CD4-positive, alpha-beta T cell treated with Interleukin-6 for 4 hours (primary cell): ENCODE measurements at places on chromosomes 3 and 15.

- DNase-seq = no peak
These were observed 23.1 kb upstream of the ANKRD28 start for GRCh38 chr3:15820911-15821310.

DNA sequence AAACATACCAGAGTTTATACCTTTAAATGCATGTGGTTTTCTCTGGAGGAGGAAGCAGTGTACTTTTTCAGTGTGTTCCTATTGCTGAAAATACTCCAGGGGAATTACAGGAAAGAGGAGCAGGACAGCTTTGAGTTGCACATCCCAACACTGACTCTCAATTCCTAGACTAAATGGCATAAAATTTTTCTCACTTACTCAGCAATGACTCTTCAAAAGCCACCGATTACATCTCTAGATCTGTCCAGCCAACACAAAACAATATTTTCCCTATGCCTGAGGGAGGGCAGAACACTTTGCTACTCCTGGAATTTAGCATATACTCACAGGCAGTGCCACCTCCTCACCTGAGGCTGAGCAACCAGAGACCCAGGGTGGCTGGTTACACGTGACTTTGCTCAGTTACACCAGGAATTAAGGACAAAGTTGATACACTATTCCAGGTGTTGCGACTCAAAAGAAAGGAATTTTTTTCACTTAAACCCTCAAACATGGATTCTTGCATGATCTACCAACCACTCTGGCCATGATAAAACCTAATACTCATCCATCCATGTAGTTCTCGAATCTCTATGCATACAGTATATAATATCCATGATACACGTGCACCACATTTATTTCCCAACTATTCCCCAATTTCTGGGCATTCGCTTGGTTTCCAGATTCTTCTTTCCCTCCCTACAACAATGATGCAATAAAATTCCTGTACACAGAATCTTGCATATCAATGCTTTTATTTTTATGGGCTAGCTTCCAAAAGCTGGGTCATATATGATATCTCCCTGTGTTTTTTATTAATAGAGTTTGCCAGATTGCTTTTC, 194.6 kb downstream of the THRB start:
- no peak for DNase-seq

GRCh38 chr15:67724691-67725375, 100.5 kb upstream of the SKOR1 start:
- DNase-seq = no peak

DNA sequence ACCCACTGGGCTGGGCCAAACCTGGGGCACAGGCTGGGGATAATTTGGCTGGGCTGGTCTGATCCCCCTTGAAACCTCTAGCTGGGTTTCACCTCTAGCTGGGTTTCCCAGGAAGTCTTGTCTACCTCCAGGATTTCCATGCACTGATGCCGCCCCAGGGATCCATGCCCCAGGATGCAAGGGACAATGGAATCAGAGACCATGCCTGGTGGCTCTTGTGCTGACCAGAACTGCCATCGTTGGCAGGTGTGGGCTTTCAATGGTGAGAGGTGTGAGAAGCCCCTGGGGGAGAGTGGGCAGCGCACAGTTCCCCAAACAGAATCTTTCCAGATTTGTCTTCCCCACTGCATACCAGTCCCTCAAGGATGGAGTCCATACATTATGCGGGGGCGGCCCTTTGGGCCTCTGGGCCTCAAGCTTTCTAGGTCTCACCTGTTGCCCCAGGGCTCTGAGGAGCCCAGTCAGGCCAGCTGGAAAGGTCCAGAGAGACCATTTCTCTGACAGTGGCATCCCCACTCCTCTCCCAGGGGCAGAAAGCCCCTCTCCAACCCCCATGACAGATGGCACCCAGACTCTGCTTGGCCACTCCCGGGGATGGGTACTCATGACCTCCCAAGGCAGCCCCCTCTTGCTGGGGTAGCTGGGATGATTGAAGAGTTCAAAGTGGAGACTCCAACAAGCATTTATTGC, 35.4 kb downstream of the EPHB3 start:
- DNase-seq = no peak

GRCh38 chr3:169509359-169509758, 154.2 kb downstream of the MECOM start:
- no peak for DNase-seq

- DNase-seq = peak; percentile 35
These were observed 3.5 kb downstream of the FURIN start for GRCh38 chr15:90871716-90872485.

- no peak for DNase-seq
These were observed 42.6 kb downstream of the ADAMTS9 start for GRCh38 chr3:64645243-64645642.

- DNase-seq = no peak
These were observed 8.8 kb downstream of the STOML1 start for GRCh38 chr15:73983211-73983727.

- DNase-seq = no peak
These were observed 21.3 kb upstream of the GATM start for GRCh38 chr15:45399381-45400212.

DNA sequence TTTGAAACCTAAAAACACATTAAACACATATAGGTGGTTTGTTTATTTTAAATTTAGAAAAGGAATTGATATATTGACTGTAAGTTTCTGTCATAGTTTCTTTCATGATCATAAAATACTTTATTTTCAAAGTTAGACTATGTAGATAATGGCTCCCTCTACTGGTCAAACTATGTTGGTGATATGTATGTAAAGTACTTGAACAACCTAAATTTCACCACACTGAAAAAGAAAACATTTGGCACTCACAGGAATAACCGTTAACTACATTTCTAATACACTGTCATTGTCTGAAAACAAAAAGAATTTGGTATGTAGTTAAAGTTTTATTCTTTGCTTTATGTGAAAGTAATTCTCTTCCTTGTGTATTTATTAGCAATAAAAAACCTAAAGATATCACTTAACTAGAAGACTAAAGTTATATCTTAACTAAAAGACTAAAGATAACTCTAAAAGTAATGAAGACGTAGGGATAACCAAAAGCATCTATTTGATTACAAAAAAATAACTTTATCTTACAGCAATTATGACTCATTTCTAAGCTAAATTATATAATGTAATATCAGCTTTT, 427.5 kb downstream of the VGLL3 start:
- DNase-seq = no peak

DNA sequence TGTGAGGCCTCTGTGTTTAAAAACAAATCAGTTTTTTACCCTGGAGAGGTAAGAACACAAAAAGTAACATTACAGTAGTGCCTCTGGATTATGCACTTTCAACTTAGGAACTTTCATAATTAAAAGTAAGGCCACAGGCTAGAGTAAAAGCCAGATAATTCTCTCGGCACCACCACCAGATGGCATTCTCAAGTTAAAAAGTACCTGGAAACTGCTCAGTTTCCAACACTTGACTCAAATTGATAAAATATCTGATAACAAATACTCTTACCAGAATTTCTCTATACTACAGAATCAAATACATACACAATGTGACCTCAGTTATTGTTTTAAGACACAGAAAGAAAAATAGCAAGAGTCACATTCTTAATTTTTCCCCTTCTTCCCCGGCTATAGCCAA, 19.9 kb downstream of the SPICE1 start:
- DNase-seq = peak; percentile 60

DNA sequence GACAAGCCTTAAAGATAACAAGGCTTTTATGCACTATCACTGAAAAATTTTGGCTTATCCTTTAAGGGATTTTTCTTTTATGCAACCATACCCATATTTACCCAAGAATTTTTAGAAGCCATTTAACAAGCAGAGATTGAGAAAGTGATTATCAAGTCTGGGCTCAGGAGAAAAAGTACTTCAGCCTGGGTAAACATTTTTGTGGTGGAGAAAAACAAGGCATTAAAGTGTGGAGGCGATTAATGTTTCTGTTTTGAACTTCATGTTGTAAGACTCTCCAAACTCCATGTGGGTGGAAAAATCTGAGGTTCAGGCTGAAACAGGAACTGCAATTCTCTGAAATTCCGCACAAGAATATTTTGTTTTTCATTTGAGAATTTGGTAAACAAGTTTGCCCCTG, 260.4 kb upstream of the KCNMB2 start:
- no peak for DNase-seq

- no peak for DNase-seq
These were observed 17.0 kb downstream of the MAP6D1 start for GRCh38 chr3:183808355-183808754.

GRCh38 chr3:42871592-42872196, 4.0 kb downstream of the CYP8B1 start:
- no peak for DNase-seq

- no peak for DNase-seq
These were observed 8.3 kb downstream of the CCDC13 start for GRCh38 chr3:42764561-42765295.

GRCh38 chr3:40502034-40502433, 3.8 kb upstream of the ZNF620 start:
- no peak for DNase-seq

GRCh38 chr3:4731543-4732111, 238.5 kb downstream of the ITPR1 start:
- DNase-seq = no peak

GRCh38 chr3:14344351-14344750, 58.1 kb upstream of the SLC6A6 start:
- no peak for DNase-seq

GRCh38 chr15:67854358-67854757, 14.5 kb upstream of the RNU6-1 start:
- DNase-seq = no peak

DNA sequence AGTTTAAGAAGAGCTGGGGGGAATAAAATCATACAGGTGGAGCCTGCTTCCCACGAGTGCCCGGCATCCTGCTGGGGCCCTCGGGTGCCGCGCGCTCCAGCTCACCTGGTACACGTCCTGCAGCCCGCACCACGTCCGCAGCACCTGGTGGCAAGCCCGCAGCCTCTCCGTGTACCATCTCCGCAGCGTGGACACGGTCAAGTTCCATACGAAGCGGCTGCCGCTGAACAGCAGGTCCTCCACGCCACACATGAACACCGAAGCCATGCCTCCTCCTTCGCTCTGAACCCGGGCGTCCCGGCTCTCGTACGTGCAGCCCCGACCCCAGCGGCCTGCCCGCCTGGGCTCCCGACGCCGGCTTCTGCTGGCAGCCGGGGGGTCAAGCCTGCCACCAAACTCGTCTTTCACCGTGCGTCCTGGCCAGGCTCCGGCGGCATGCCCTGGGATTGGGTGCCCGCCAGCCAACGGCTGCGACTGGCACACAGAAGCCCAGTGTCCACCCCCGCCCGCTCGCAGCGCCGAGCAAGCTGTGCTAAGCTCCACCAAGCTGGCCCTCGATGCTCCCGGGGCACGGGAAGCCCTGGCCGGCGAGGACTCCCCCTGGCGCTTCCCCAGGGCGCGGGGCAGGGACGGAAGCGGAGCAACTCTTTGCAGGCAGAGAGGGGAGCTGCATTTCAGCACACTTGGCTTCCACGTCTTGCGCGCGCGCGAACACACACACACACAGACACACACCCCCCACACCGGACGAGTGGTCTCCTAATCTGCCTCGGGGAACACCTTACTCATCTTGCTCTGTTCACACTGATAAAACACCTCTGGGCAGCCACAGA, at the start of gene FRMD4B:
TSS of gene FRMD4B (minus strand) at position 366 of the 833 bp plus-strand sequence. CDS start at position 267, 99 bp downstream.
- peak; percentile 2 for DNase-seq

GRCh38 chr15:66719471-66719870, 17.4 kb downstream of the SMAD6 start:
- no peak for DNase-seq

- DNase-seq = no peak
These were observed 109.4 kb downstream of the ATG7 start for GRCh38 chr3:11381563-11381962.

- DNase-seq = peak; percentile 3
These were observed 21.8 kb downstream of the MRPS11 start for GRCh38 chr15:88489321-88489720.

DNA sequence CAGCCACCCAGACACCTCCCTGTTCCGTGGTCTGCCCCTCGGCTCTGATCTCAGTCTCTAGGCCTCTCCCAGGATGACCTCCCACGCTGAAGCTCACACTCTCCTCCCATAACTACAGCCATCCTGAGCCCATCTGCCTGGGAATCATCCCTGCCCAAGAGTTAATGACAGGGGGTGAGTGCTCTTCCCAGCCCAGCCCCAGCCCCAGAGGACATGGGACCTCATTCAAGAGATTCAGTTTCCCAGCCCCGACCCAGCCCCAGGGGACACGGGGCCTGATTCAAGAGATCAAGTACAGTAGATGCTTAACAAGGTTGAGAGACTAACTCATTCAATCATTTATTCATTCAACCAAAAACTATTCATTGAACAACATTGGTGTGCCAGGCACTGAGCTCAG, 272.0 kb downstream of the XXYLT1 start:
- no peak for DNase-seq

- no peak for DNase-seq
These were observed 198.7 kb downstream of the TNIK start for GRCh38 chr3:171261487-171261886.

DNA sequence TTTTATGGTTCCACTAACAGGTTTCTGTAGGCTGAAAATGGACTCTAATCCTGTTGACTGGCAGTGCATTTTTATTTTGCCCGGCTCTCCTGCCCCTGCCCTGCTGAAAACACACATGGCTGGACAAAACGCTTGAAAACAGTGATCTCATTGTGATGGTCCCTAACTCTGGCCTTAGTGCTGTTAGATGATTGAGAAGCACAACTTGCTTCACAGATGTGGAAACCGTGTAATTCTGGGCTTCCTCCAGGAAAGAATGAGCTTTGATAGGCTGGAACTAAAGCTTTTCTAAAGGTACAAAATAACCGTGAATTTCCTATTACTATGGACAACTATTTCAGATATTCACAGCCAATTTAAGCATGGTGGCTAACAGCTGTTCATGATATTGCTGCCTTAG, 121.4 kb downstream of the VGLL3 start:
- no peak for DNase-seq

DNA sequence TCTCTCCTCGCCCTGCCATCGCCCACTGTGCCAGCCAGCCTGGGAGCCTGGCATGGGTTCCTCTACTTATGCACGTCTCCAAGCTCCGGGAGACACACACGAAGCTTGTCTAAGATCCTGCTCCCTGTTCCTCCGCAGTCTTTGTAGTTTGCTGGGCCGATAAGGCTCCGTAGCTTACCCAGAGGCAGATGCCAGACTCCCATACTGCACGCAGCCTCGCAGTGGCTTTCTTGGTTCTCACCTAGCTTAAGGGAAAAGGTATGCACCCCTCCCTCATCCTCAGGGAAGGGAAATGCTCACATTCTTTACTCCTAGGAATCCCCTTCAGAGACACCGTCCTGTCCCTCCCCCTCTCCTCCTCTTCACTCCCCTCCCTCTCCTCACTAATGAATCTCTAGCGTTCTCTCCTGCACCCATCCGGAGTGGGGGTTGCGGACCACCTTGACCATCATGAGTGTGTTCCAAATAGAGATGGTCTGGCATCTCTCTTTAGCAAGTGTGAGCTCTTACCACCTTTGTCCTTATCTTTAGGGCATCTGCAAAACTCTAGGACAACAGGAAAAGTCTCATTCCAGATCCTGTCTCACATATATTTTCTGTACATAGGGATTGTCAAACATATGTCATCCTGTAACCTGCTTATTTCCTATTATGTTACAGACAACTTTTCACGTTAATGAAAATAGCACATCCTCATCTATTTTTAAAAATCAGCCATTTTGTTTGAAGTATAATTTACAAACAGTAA, 56.5 kb downstream of the TMEM266 start:
- no peak for DNase-seq

GRCh38 chr3:16502347-16502908, 11.1 kb downstream of the RFTN1 start:
- DNase-seq = no peak

GRCh38 chr15:39177561-39177960, 403.3 kb upstream of the THBS1 start:
- no peak for DNase-seq

GRCh38 chr3:141104151-141104821, 53.1 kb downstream of the SPSB4 start:
- DNase-seq = no peak
